ENCODE measurements at places on chromosomes 2 and 18.

DNA sequence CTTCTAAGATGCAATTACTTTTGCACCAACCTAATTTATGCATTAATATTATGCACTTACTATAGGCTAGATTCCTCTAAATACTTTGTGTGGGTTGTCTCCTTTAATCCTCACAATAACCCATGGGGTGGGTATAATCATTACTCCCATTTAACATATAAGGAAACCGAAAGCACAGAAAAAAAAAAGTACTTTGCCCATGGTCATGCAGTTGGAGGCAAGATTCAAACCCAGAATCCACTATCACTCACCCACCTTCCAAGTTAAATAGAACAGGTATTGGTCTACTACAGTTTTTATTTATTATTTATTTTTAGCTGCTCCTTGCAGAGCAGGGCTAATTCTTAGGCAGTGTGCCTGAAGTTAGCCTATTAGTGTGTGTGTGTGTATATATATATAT lies 76.6 kb upstream of the FZD7 start:
- no peak for DNase-seq

- no peak for DNase-seq
Observed at GRCh38 chr2:618422-618990, 58.7 kb downstream of the TMEM18 start.

GRCh38 chr2:233235977-233236376 lies 15.5 kb upstream of the ATG16L1 start:
- no peak for DNase-seq

GRCh38 chr2:203737360-203737759 lies 30.9 kb downstream of the CD28 start:
- no peak for DNase-seq

All from HS-5 (cell line).